NCI-H2081 treated with DMSO at 0.1 percent for 48 hours (cell line): ENCODE measurements at places on chromosomes 5 and 9.

- DNase-seq = no peak
These were observed 31.0 kb downstream of the HMHB1 start for GRCh38 chr5:143842920-143843319.

DNA sequence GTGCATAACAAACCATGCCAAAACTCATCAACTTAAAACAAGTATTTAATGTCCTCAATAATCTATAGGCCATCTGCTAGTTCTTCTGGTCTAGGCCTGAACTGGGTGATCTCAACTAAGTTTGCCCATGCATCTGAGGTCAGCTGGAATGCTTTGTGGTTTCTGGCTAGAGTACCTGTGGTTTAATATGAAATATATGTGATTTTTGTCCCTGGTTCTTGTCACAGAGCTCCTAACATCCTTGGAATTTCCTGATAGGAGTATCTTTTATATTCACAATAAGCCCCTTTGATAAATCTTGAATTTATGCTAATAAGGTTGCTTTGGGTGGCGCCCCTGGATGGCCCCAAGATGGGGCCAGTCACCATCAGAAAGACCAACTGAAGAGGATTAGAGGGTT, 535.9 kb downstream of the DNAH5 start:
- no peak for DNase-seq

- no peak for DNase-seq
These were observed 52.1 kb downstream of the NSG2 start for GRCh38 chr5:174097486-174098185.

GRCh38 chr9:121453232-121453892, 46.3 kb downstream of the GGTA1 start:
- no peak for DNase-seq

DNA sequence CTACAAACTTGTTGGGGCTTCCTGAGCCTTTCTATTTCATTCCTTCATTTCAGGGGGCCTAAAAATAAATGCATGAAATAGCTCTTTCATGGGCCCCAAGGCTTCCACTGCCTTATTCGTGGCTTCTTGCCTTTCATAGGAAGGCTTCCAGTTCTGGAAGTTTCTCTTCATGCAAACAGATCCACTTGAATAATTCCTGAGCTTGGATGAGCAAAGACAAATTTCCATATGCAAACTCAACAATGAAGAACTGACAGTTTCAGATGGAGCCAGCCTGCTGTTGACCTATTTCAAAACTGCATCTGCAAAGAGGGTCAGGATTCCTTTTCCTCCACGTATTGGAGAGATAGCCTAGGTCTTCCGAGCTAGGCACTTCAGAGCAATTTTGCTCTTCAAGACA, 142.1 kb downstream of the MLLT3 start:
- no peak for DNase-seq

- DNase-seq = no peak
These were observed 545 bp upstream of the CTSV start for GRCh38 chr9:97039514-97039860.

GRCh38 chr9:81540142-81540710, 149.1 kb downstream of the TLE1 start:
- no peak for DNase-seq

DNA sequence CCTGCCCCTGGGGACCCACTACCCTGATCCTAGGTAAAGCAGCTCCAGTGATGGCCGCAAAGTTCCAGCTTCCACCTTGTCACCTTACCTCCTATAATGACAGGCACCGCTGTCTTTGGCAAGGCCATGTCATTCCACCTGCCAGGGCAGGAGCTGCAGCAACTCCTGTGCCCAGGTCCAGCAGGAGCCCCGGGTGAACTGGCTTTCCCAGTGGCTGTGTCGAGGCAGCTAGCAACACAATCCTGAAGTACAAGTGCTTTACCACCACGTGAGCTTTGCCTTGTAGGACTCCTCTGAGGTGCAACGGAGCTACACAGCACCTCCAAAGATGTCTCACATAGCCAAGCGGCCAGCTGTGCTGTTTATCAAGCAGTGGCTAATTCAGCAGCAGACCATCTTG, 20.7 kb upstream of the MGAT1 start:
- DNase-seq = no peak

DNA sequence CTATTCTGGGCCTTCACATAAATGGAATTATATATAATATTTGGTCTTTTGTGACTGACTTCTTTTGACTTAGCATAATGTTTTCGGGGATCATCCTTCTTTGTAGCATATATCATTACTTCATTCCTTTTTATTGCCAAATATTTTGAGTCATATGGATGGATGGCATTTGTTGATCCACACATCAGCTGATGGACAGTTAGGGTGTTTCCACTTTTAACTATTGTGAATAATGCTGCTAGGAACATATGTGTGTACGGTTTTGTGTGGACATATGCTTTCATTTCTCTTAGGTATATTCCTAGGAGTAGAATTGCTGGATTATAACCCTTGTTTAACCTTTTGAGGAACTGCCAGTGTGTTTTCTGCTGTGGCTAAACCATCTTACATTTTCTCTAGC, 249.6 kb downstream of the FANCC start:
- DNase-seq = no peak

- DNase-seq = no peak
These were observed 137.4 kb upstream of the PRR16 start for GRCh38 chr5:120326651-120327050.

DNA sequence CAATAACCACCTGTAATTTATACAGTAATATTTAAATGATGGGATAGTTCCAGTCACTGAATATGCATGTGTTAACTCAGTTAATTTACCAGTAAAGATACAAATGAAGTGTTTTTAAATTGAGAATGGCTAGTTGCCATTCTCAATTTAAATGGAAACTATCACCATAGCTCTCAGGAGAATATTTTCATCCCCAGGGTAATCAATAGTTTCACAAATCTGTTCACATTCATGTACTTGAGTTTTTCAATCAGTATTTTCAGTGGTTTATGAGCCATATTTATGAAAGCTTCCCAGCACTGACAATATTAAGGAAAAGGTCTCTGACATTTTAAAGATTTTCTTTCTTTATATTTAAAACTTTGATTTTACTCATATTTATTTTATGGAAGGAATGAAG, 439.3 kb downstream of the MAT2B start:
- no peak for DNase-seq

- no peak for DNase-seq
These were observed 120.1 kb upstream of the SLC30A5 start for GRCh38 chr5:68973696-68974095.

DNA sequence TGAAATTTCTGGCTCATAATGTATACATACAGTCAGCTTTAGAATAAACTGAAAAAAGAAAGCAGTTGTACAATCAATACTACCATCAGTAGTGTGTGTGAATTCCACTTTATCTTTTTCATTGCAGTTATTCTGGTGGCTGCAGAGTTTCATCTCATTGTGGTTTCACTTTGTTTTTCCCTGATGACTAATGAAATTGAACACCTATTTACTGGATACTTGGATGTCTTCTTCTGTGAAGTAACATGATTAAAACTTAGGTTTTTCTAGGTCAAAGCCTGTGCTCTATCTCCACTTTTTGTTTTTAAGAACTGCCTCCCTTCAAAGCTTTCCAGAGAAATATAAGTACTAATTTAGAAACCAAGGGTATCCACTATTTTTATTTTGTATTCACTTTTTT, 174.3 kb downstream of the TRPM3 start:
- DNase-seq = no peak
